Activated CD4-positive, alpha-beta memory T cell treated with anti-CD3 and anti-CD28 coated beads, Interleukin-2, amount 10 ng/mL, durations not matched to agents 7 days and 5 days (primary cell): ENCODE measurements at places on chromosomes 7 and 10. TPM values are rescaled to one million over a fixed set of nuclear protein-coding genes. Genes with fewer than 3 reads are reported as not detected.
A peak's percentile ranks its signal among the peaks of the same experiment; 100 is the strongest.

The ZNF467 gene
- total RNA-seq = 0.25 TPM

The HECW1 gene
- not detected for total RNA-seq

The UNC5B gene
- total RNA-seq = not detected

The CEP41 gene
- 15.7 TPM for total RNA-seq

The AGR3 gene
- not detected for total RNA-seq

The GDF2 gene
- not detected for total RNA-seq

The TRIM50 gene
- not detected for total RNA-seq

The PARD3 gene
- 0.18 TPM for total RNA-seq

The HOXA3 gene
- not detected for total RNA-seq

The TMEM225B gene
- total RNA-seq = 1.3 TPM

- peaks cover 10% of the 10 kb centered on the region for H3K4me1 ChIP-seq
- H3K4me3 ChIP-seq = no peak overlapping the region
- no peak for DNase-seq
These were observed 246.8 kb downstream of the RNLS start for GRCh38 chr10:88336334-88336733.

DNA sequence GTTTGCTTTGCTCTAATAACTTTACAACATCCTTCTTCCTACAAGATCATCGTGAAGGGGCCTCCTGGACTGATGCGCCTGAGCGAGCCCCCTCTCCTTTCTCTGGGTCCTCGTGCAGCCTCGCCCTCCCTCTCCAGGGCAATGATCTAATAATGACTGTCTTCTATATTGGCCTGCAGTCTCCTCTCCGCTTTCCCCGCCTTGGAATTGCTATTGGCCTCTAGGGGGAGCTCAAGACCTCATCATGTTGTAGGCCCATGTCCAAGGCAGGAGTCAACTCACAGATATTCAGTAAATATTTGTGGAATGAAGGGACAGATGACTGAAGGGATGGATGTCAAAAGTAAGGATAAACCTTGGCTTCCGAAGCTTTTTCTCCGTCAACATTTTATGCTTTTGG lies 1180.3 kb downstream of the TYW1 start:
- no peaks in the 10 kb centered on the region for H3K36me3 ChIP-seq
- H3K4me1 ChIP-seq = no peaks in the 10 kb centered on the region
- no peak for DNase-seq
- H3K4me3 ChIP-seq = no peak overlapping the region
- H3K27me3 ChIP-seq = no peaks in the 10 kb centered on the region

DNA sequence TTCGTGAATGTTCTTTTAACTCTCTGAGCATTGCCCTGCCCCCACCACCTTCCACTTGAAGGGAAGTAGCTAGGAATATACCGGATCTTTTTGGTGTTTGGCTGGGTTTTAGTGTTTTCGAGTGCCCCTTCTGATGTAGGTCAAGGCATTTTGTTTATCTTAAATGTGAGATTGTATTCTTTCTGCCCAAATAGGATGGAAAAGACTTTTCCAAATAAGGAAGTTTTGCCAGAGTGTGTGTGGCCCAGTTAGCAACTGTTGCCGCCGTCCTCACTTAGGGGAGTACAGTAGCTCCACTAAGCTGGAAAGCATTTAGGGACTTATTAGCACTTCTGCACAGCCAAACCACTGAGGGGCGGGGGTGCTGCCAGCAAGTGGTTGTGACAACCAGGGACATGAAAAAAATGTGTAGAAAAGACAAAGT lies 29.8 kb upstream of the VCL start:
- no peak for DNase-seq
- no peak overlapping the region for H3K4me3 ChIP-seq
- no peaks in the 10 kb centered on the region for H3K36me3 ChIP-seq
- H3K27me3 ChIP-seq = no peaks in the 10 kb centered on the region
- H3K27ac ChIP-seq = no peak overlapping the region

DNA sequence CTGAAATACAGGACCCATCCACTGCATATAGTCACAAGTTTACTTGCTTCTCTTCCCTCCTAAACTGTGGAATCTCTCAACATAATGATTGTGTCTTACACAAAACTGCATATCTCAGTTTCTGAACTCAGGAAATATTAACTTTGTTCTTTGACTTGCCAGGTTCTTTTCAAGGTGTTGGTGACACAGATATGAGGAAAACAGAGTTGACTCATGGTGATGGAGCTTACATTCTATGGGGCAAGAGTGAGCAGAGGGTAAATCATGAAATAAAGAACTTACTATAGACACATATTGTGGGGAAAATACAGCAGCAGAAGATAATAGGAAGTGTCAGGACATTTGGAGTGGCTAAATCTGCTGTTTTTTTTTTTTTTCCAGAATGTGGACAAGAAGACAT lies 72.5 kb upstream of the IGFBP3 start:
- H3K4me3 ChIP-seq = no peak overlapping the region
- DNase-seq = no peak
- H3K4me1 ChIP-seq = no peaks in the 10 kb centered on the region
- no peaks in the 10 kb centered on the region for H3K27me3 ChIP-seq
- H3K36me3 ChIP-seq = no peaks in the 10 kb centered on the region
- H3K27ac ChIP-seq = no peak overlapping the region

DNA sequence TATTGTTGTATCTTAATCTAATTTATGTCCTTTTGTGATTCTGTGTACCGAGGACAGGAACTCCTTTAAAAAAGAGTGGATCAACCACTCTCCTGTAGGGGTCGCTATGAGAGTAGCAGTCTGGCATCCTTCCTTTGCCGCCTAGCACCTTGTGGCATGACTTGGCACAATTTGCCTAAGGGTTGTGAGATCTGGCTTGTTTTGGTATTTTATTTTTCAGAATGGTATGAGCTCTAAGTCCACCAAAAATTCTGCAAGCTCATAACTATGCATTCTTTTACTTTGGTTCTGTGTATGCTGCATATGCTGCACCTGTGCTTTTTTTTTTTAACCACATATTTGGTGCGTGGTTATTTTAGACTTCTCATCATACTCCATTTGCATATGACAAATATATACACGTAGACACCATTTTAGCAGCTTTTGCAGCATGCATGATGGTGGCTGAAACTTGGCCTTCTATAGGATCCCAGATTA lies 112.8 kb downstream of the CDK14 start:
- H3K36me3 ChIP-seq = no peaks in the 10 kb centered on the region
- H3K4me1 ChIP-seq = no peaks in the 10 kb centered on the region
- H3K27me3 ChIP-seq = no peaks in the 10 kb centered on the region
- DNase-seq = no peak
- H3K4me3 ChIP-seq = no peak overlapping the region
- H3K27ac ChIP-seq = no peak overlapping the region

GRCh38 chr7:121119047-121119446 lies 130.5 kb downstream of the CPED1 start:
- no peaks in the 10 kb centered on the region for H3K4me1 ChIP-seq
- H3K27ac ChIP-seq = no peak overlapping the region
- H3K27me3 ChIP-seq = peaks cover 1% of the 10 kb centered on the region
- DNase-seq = no peak
- H3K36me3 ChIP-seq = no peaks in the 10 kb centered on the region
- no peak overlapping the region for H3K4me3 ChIP-seq

- H3K27ac ChIP-seq = peak overlapping the region; percentile 99
- peak overlapping the region; percentile 98 for H3K4me3 ChIP-seq
- H3K36me3 ChIP-seq = peaks cover 15% of the 10 kb centered on the region
- peak; percentile 49 for DNase-seq
- no peaks in the 10 kb centered on the region for H3K27me3 ChIP-seq
- peaks cover 26% of the 10 kb centered on the region for H3K4me1 ChIP-seq
These were observed 1.9 kb downstream of the FOXK1 start for GRCh38 chr7:4683884-4684565.

GRCh38 chr7:127362364-127363027 lies 30.0 kb downstream of the ZNF800 start:
- DNase-seq = no peak
- H3K36me3 ChIP-seq = peaks cover 23% of the 10 kb centered on the region
- no peaks in the 10 kb centered on the region for H3K27me3 ChIP-seq
- H3K4me3 ChIP-seq = no peak overlapping the region
- no peak overlapping the region for H3K27ac ChIP-seq
- H3K4me1 ChIP-seq = peaks cover 9% of the 10 kb centered on the region

DNA sequence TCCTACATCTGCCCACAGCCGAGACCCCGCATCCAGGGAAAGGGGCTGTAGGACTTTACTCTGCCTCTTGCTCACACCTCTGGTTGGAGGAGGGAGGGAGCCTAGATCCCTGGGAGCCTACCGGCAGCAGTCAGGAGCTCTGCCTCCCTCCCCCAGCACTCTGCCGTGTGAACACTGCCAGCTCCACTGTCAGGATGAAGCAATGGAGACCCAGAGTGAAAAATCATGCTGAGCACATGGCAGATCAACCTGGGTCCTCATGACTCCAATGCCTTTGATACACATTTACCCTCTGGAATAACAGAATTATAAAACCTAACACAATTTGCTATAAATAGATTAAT lies 477.7 kb downstream of the TNS3 start:
- no peaks in the 10 kb centered on the region for H3K36me3 ChIP-seq
- no peak overlapping the region for H3K27ac ChIP-seq

- H3K4me3 ChIP-seq = no peak overlapping the region
- no peak overlapping the region for H3K27ac ChIP-seq
- H3K36me3 ChIP-seq = no peaks in the 10 kb centered on the region
- H3K4me1 ChIP-seq = peaks cover 3% of the 10 kb centered on the region
- H3K27me3 ChIP-seq = no peaks in the 10 kb centered on the region
These were observed 219.7 kb upstream of the ADARB2 start for GRCh38 chr10:1957057-1957456.

GRCh38 chr7:151941009-151941408 lies 15.2 kb upstream of the GALNTL5 start:
- peaks cover 8% of the 10 kb centered on the region for H3K4me1 ChIP-seq
- no peak overlapping the region for H3K27ac ChIP-seq
- H3K4me3 ChIP-seq = no peak overlapping the region
- no peaks in the 10 kb centered on the region for H3K36me3 ChIP-seq
- peaks cover 12% of the 10 kb centered on the region for H3K27me3 ChIP-seq

DNA sequence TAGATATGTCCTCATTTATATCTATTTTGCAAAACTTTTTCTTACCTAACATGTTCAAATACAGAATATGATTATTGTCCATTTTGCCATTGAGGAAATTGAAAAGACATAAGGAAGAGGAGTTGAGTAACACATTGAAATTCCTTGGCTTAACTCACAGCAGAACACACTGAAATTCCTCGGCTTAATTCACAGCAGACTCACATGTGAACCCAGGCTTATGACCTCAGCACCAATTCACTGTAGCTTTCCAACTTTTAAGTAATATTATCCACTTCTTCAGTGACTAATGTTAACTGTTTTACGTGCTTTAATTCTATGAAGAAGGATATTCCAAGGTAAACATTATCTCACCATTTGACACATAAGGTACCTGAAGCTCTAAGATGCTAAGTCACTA lies 597.5 kb upstream of the PFKP start:
- H3K27me3 ChIP-seq = no peaks in the 10 kb centered on the region
- no peak for DNase-seq
- H3K36me3 ChIP-seq = no peaks in the 10 kb centered on the region
- no peak overlapping the region for H3K27ac ChIP-seq
- no peaks in the 10 kb centered on the region for H3K4me1 ChIP-seq

DNA sequence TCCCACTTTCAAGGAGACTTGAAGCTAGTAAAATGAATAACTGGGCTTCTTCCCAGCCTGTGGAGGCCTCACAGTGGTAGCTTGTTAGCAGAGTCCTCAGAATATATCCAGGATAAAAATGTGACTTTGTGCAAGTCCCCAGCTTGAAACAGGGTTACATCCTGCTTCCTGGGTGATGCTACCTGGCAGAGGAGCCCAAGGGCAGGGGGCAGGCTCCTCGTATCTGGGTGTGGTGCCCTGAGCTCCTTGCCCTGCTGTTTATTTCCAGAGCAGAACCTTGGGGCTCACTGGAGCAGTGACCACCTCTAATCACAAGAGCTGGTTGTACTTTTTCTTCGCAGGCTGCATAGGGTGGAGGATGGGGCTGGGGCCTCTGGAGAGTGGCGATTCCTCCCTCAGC lies 94.8 kb downstream of the GRK5 start:
- DNase-seq = no peak
- H3K4me3 ChIP-seq = peak overlapping the region; percentile 62
- peak overlapping the region; percentile 100 for H3K27ac ChIP-seq
- H3K36me3 ChIP-seq = peaks cover 11% of the 10 kb centered on the region

DNA sequence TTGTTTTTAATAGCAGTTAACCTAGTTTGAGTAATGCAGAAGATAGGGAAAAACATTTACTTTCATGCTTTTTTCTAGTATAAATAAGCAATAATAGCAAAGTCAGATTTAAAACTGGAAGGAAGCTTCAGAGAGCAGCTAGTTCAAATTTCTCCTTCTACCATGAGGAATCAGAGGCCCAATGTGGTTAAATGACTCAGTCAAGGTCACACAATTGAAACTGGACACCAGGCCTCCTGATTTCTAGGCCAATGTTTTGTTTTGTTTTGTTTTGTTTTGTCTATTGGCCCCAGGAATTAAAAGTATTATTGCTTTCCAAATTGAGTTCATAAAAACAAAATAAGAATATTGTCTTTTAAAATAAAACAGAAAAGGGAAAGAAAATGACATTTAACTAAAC lies 122.3 kb downstream of the TRIL start:
- no peak for DNase-seq
- H3K27me3 ChIP-seq = no peaks in the 10 kb centered on the region
- no peak overlapping the region for H3K27ac ChIP-seq
- no peak overlapping the region for H3K4me3 ChIP-seq
- H3K36me3 ChIP-seq = no peaks in the 10 kb centered on the region

- no peak overlapping the region for H3K4me3 ChIP-seq
- H3K27ac ChIP-seq = no peak overlapping the region
- DNase-seq = no peak
- H3K4me1 ChIP-seq = no peaks in the 10 kb centered on the region
These were observed 64.8 kb downstream of the SORBS1 start for GRCh38 chr10:95496246-95496911.

DNA sequence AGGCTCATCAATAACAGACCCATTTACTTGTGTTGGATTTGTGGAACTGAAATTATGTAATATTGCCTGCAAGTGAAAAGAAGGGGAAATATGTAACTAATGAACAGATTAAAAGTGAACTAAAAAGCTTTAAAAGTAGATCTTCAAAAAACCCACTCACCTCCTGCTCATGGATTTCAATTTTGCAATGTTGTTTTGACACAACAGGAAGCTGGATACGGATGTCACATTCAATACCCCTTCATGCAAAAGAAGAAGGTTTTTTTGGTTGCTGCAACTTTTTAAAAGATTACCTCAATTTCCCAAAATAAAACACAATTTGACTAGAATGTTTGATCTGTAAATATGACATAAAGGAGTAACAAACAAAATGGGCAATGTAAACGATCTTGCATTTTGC lies 3.3 kb downstream of the MKI67 start:
- H3K4me3 ChIP-seq = peak overlapping the region; percentile 99
- H3K4me1 ChIP-seq = peaks cover 67% of the 10 kb centered on the region
- DNase-seq = no peak
- H3K36me3 ChIP-seq = peaks cover 70% of the 10 kb centered on the region
- H3K27me3 ChIP-seq = peaks cover 2% of the 10 kb centered on the region
- peak overlapping the region; percentile 69 for H3K27ac ChIP-seq

- no peaks in the 10 kb centered on the region for H3K36me3 ChIP-seq
- H3K4me3 ChIP-seq = no peak overlapping the region
- peaks cover 23% of the 10 kb centered on the region for H3K4me1 ChIP-seq
- H3K27ac ChIP-seq = no peak overlapping the region
These were observed 16.4 kb downstream of the PALD1 start for GRCh38 chr10:70494966-70495365.

DNA sequence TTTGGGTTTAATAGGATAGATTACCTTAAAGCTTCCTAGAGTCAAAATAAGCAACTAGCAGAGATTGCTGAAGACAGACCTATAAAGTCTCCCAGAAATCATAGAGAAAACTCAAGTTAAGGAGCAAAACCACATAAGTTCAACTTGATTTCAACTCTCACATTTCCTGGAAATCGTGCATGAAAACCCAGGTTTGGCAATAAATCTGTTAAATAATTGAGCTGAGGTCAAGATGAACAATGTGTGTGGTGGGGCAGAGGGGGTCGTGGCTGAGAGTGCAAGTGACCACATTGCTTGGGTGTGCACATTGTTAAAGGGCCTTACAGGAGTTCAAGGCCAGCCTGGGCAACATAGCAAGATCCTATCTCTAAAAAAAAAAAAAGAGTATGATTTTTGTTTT lies 636.5 kb downstream of the GALNT17 start:
- no peak for DNase-seq
- no peaks in the 10 kb centered on the region for H3K4me1 ChIP-seq
